Stimulated activated naive CD4-positive, alpha-beta T cell treated with Interleukin-2 at 50 U/mL for 16 hours (primary cell): ENCODE measurements at places on chromosomes 11 and 22.
A peak's percentile ranks its signal among the peaks of the same experiment; 100 is the strongest.

DNA sequence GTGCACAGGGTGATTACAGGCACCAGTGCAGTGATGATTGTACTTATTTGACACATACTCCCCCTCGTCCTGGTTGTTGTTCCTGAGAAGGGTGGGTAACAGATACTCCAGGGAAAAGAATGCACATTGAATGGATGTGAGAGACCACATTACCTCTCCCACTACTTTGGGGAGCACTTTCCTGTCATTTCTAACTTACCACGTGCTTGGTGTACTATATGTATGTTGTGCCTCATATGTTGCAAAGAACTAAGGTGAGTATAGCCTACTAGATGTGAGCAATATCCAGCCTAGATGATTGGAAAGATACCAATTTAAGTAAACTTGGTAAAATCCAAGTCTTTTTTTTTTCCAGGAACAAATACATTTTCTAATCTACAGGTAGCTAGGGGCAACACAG, 14.3 kb upstream of the SCARF2 start:
- DNase-seq, result no peak

DNA sequence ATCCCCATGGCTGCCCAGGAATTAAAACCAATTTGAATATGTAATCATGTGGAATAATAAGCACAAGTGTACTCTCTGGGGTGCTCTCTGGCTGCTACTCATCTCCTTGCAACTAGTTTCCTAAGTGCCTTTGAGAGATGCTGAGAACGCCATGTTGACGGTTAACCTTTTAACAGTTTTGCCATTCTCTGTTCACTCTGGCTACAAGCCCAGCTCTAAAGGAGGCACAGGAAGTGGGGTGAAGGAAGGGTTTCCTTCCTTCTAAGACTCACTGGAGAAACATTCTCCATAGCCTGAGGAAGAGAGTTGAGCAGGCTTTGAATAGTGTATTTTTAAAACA, 122.0 kb upstream of the ZC3H12C start:
- no peak for DNase-seq

- DNase-seq, result no peak
Observed at GRCh38 chr22:35328472-35328885, 28.8 kb downstream of the TOM1 start.

GRCh38 chr11:61567286-61568061, 13.4 kb downstream of the SYT7 start:
- DNase-seq, result peak; percentile 65

DNA sequence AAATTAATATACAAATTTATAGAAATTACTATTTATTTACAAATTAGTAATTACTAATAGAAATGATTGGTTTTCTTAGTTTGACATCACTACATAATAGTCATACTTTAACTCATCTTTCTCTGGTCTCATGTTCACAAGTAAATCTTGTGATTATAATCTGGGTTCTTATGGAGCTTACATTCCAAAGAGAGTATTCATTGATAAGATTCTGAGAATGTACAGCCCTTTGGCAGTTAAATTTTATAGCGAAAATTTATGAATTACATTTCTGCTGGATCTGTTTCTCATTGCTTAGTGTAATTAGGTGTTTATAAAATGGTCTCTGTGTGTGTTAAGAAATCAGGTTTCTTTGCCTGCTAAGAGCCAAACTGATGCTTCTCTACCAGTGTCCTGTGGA, 175.2 kb downstream of the TMEM135 start:
- DNase-seq, result no peak

GRCh38 chr22:38716826-38717225, 11.1 kb downstream of the GTPBP1 start:
- DNase-seq, result no peak
